ENCODE measurements at places on chromosomes 2 and 18. TPM values are rescaled to one million over a fixed set of nuclear protein-coding genes. Genes with fewer than 3 reads are reported as not detected.

DNA sequence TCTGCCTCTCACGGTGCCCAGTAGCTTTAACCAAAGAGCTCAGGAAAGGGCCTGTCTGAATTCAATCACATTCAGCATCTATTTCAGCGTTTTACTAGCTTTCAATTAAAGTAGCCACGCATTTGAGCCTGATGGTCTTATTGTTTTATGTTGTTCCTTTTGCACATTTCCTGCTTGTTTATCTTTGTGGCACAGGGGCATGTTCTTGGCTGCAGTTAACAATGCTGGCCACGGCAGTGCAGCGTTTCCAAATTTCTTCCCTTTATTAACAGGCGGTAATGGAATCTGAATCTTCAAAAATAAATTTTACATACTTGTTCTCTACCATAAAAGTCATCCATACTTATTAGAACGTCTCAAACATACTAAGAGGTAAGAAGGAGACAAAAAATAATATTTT lies 46.2 kb downstream of the HPCAL1 start:
- DNase-seq = no peak

The RAPGEF4 gene
- not detected for total RNA-seq

DNA sequence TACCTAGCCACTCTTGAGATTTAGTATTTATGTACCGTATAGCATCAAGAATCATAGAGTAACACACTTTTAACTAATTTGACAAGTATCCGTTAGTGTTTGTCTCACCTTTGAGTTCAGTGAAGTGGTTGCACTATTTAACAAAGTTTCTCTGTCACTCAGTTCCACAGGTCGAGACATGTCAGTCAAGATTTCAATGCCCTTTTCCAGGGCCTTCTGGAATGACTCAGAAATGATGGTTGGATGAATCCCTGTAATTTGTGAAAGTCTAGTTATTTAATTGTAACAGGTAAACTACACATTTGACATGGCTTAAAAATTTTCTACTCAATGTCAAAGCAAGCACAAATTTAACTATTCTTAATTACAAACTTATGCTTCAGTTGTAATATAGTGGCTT lies 9.7 kb downstream of the CCT4 start:
- no peak for DNase-seq

The ATG9A gene
- total RNA-seq = 52.9 TPM

The DSEL gene
- total RNA-seq = 0.46 TPM

Data from CD8-positive, alpha-beta memory T cell (primary cell).